ENCODE measurements at places on chromosomes 3 and 15.

- DNase-seq, result no peak
Observed at GRCh38 chr3:196868297-196868661, 559 bp downstream of the SENP5 start.

DNA sequence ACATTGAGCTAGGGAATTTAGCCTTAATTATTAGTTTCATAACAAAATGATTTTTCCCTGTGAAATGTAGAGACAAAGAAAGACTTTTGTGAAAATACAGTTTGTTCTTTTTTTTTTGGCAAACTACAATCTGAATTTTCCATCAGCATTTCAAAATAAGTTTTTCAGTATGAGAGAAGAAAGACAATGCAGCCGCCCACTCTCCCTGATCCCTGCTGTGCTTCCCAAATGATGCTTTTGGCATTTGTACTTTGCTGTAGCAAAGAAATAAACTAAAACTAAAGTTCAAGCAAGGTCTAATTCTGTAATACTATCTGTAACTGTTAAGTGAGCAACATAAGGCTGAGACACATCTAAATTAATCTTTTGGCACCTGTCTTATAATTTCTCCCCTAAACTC lies 782.2 kb downstream of the VGLL3 start:
- no peak for DNase-seq

- DNase-seq, result no peak
Observed at GRCh38 chr3:168251371-168251770, 155.6 kb upstream of the GOLIM4 start.

- DNase-seq, result no peak
Observed at GRCh38 chr3:181564222-181564621, 147.5 kb upstream of the SOX2 start.

DNA sequence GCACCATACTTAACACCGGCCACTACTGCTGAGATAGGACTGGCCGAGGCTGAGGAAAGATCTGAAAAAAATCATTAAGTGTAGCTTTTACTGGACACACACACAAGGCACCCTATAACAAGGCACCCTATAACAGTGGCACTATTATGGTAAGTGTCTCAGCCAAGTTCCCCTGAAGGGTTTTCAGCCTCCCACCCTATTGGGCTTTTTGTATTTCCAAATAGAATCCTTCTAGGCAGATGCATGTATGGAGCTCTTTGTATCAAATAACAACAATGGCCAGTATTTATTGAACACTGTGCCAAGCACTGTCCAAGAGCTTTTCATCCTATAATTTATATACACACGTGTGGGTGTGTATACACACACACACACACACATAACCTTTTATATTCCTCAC lies 6.7 kb upstream of the DNAJA4 start:
- no peak for DNase-seq

GRCh38 chr3:45518376-45519135 lies 76.0 kb upstream of the LIMD1 start:
- DNase-seq, result no peak

GRCh38 chr3:128701342-128702212 lies 24.4 kb upstream of the RAB7A start:
- DNase-seq, result no peak

DNA sequence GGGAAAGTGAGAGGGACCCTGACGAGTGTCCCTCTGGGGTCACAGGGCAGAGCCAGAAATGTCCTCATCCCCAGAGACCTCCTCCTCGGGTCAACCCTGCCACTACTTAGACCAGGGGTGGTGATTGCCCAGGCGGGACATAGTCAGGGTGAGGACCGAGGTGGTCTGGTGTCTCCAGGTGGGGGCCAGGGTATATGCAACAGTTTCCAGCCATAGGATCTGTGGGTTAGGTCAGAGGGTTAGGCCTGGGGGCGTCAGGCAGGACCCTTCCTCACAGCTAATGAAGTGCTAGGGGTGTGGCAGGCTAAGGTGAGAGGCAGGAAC lies 22.3 kb upstream of the FBLN2 start:
- DNase-seq, result no peak

DNA sequence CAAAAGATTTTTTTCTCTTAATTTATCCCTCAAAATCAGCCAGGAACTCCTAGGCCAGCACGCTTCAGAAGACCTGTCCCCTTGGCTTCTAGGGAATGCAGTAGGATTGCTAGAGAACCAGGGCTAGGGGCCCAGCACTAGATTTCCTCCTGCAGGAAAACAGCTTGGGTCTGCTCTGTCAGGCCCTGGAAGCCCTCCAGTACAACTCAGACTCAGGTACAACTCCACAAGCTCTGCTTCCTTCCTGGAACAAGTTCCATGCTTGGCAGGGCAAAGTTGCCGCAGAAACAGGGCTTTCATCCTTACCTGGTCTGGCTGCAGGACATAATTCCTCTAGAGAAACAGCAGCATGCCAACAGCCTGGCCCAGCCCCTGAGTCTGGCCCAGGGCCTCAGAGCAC lies 96.1 kb upstream of the CTNNB1 start:
- no peak for DNase-seq

- peak; percentile 16 for DNase-seq
Observed at GRCh38 chr3:179750720-179751328, 98.0 kb downstream of the USP13 start.

GRCh38 chr3:20743553-20744321 lies 557.7 kb upstream of the SGO1 start:
- no peak for DNase-seq

GRCh38 chr3:66271231-66271630 lies 50.4 kb downstream of the SLC25A26 start:
- no peak for DNase-seq

GRCh38 chr3:129330409-129330808 lies 51.7 kb downstream of the HMCES start:
- DNase-seq, result no peak

Data from SHP77 (cell line).